Activated naive CD4-positive, alpha-beta T cell treated with anti-CD3 and anti-CD28 coated beads for 36 hours (primary cell): ENCODE measurements at places on chromosomes 1 and 21. TPM values are rescaled to one million over a fixed set of nuclear protein-coding genes. Genes with fewer than 3 reads are reported as not detected.

GRCh38 chr21:37208056-37208721 is 58.9 kb downstream of the VPS26C start:
- peak; percentile 69 for DNase-seq

DNA sequence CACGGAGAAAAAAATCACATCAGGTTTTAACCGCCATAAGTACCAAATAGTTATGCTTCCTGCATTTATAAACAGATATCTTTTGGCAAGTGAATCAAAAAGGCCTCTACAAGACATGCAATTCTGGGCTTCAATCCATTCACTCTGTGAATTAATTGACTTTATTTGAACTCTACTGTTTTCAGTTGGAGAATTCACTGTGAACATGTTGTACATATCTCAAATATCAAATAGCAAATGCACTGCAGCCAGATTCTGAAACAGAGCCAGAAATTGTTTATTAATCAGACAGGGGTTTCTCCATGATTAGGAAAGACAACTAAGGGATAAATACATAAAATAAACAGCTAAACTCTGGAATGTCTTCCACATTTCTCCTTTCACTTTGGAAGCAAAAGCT is 445.4 kb upstream of the NFIA start:
- DNase-seq = no peak

The UBL4B gene
- total RNA-seq = not detected

DNA sequence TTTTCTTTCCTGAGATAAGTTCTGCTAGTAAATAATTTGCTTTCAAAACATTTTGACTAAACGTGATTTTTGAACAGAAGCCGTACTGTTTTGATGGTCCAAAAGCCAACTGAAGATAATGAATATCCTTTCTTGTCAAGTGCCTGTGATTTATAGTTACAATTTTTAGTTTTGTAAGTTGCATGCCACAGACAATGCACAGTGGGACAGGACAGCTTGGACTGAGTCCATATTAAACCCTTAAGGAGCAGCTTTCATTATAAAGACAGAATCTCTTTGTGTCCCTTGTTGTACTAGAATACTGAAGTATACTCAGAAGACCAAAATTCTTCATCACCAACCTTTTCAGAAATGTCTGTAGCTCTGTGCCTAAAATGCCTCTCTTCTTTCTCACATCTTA is 92.2 kb downstream of the LTN1 start:
- DNase-seq = no peak

The RGS13 gene
- total RNA-seq = not detected

DNA sequence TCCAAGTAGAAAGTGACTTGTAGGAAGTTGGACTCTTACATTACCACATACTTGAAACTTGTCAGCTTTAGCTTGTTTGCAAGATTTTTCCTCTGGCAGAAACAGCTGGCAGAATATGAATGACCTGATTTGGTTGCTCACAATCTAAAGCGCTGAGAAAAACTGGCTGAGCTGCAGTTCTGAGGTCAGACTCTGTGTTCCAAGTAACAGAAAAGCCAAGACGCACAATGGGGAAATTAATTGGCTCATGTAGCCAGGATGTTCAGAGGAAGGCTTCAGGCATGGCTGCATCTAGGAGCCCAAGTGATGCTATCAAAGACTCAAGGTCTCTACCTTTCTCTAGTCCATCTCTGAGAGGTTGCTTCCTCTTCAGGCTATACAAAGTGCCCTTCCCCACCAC is 27.0 kb downstream of the ALPL start:
- DNase-seq = no peak

The SAMD11 gene
- not detected for total RNA-seq

DNA sequence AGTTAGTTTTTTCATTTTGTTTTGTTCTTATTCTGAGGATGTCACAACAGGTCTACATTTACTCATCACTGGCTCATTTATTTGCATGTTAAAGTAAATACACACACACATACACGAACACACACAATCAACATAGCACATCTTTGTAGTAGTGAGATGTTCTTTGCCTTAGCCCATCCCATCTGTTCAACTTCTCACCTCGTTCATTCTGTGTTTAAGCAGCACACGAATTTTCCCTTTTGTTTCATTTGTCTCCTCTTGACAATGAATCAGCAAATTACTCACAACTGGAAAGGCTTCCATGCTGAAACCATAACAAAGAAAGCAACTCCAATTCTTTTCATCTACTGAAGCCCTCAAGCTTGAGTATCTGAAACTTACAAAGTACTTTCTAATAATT is 133.3 kb upstream of the CHRM3 start:
- DNase-seq = no peak

GRCh38 chr1:44354268-44354839 is 703 bp downstream of the ERI3 start:
- DNase-seq = peak; percentile 12

DNA sequence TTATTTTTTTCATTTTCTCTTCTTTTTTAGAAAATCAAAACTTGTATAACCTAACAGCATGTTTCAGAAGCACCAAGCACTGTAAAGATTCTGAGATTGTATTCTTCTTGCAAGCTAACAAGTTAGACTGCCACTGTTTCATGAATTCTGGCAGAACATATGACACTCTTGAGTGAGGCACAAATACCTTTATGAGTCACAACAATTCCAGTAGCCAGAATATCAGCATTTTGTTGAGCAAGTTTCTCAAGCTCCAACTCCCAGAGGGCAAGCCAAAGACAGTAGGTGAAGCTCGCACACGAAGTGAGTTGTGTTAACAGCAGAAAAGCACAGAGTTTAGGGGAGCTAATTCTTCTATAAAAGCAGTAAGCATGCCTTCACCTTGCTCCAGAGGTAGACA is 268.8 kb upstream of the NCAM2 start:
- DNase-seq = no peak

GRCh38 chr1:52400131-52400530 is 4.1 kb downstream of the ORC1 start:
- DNase-seq = no peak

DNA sequence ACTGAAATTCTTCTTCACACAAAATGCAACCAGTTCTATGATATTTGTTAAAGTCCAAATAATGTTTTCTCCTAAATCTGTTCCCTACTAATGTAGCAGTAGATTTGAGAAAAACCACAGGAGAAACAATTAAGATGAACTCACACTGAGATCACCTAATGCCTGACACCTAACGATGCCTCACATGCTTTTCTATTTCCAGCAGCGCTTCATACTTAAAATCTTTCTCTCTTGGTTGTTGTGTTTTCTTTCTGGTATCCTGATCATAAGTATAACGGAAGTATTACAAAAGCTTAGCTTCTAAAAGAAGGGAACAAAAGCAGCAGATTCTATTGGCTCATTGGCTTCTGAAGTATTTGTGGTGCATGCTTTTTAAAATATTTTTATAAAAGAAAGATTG is 267.2 kb upstream of the SGIP1 start:
- DNase-seq = no peak

The EXTL1 gene
- not detected for total RNA-seq

The ESRRG gene
- not detected for total RNA-seq

DNA sequence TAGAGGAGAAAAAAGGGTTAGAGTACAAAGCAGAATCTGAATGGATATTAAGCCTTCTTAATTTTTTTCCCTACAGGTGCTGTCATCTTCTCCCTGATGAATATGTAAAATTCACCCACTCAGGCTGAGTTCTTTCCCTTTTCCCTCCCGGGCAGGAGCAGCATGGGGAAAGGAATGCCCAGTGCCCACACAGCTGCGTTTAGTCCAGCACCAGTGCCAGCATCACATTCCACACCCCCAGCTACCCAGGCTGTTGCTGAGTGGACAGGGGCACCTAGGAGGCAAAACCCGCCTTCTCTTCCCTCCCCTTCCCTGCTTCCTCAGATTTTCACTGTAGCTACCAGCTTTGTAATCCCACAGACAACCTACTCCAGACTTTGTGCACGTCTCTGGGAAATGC is 3.4 kb upstream of the CADM3 start:
- no peak for DNase-seq

GRCh38 chr1:63214553-63214952 is 107.8 kb upstream of the FOXD3 start:
- no peak for DNase-seq

DNA sequence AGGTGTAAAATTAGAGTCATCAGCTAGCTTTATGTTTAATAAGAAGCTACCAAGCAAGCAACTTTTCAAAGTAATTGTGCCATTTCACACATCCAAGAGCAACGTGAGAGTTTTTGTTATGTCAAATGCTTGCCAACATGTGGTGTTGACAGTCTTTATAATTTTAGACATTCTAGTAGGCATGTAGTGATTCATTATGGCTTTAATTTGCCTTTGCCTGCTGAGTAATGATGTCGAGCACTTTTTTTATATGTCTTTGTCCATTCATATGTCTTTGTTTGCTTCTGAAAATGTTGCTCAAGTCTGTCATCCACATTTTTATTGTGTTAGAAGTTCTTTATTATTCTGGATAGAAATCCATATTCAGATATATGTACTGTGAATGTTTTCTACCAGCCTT is 21.4 kb upstream of the CHIT1 start:
- DNase-seq = no peak

DNA sequence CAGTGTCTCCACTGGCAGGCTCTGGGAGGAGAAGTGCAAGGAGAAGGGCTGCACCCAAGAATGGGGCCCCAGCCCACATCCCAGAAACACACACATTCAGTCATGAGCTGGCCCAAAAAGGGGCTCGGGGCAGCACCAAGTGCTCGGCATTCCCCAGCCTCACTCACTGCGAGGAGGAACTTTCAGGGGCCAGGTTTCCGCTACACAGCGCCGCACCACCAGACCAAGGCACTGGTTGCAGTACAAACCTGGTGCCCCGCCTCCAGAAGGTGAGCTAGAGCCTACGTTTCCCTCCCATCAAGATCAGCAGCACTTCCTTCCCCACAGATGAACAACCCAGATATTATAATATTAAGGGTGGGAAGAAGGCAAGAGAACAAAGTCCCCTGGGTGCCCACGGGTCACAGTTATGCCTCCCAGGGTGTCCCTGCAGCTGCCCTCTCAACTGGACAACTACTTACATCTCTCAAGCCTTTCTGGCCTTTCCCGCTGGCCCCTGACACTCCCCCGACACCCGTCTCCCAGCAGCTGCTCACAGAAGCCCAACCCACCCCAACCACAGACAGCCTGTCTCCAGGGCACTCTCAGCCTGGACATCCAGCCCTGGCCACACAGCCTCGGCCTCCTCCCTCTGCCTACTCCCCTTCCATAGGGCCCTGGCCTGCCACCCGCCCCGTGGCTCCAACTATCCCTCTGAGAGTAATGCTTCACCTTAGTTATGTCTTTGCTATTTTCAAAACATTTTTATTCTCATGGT is 3.8 kb downstream of the PBXIP1 start:
- peak; percentile 96 for DNase-seq

- no peak for DNase-seq
Observed at GRCh38 chr1:5976726-5977493, 15.3 kb downstream of the NPHP4 start.

GRCh38 chr1:183328371-183328770 is 89.8 kb downstream of the NMNAT2 start:
- DNase-seq = no peak

The AK5 gene
- 9.1 TPM for total RNA-seq

DNA sequence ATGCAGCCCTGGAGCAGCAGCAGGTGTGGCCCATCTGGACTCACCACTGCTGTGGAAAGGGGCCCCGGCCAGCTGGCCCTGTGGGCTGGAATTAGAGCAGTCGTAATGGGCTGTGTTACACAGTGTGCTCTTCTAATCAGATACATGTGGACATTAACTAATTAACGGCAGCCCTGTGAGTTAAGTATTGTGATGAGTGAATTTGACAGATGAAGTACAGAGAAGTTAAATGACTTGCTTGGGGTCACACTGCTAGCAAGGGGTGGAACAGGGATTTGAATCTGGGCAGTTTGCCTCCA is 58.6 kb downstream of the MDM4 start:
- no peak for DNase-seq

DNA sequence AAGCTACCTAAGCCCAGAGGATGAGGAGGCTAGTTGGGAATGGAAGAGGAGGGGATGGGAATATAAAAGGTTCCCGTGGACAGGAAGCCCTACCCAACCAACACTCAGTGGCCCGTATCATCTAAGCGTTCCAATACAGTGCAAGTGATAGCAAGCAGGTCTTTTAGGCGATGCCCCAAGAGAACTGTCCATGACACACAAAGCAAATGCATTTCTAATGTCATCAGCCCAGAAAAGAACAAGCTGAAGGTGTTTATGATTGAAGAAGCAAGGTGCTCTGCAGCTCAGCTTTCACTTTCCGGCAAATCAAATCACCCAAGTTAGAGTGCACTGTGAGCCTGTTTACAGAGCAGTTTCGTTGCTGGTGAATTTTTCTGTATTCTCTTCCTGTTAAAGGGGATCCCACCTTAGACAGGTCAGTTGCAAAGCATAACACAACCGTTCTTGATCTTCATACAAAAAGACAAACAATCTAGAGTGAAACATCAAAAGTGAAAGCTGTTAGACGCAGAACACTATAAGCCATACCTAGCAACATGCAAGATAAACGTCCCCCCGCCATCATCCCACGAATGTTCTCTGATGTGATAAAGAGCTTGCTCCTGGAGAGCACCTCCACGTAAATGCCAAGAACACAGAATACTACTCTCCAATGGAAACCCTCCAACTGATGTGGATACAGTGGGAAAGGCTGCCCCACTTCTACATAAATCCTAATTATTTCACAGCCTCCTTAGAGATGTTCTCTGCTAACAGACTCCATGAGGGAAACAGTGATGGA is 54.0 kb downstream of the PGBD5 start:
- DNase-seq = no peak

GRCh38 chr1:36351227-36351977 is 28.0 kb upstream of the EVA1B start:
- no peak for DNase-seq

DNA sequence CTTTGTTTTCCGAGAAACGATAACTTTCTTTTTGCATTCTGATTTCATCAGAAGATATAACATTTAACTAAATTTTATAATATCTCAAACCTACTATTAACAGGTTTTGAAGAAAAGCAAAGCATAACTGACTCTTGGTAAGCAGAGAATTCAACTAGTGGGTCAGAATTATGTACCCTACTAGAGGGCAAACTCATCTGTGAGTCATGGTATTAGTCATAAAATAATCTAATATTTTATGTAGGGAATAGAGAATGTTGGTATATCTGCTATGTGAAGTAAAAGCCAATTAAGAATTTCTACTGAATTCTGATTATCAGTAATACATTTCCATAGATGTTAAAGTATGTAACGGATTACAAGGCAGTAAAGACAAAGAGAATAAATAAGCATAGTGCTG is 56.8 kb downstream of the USP1 start:
- DNase-seq = no peak

- DNase-seq = peak; percentile 11
Observed at GRCh38 chr1:51534447-51534846, 15.4 kb upstream of the EPS15 start.

- peak; percentile 45 for DNase-seq
Observed at GRCh38 chr1:156281693-156282478, 739 bp downstream of the SMG5 start.

The PGLYRP4 gene
- not detected for total RNA-seq

The ANKRD35 gene
- total RNA-seq = 0.20 TPM

DNA sequence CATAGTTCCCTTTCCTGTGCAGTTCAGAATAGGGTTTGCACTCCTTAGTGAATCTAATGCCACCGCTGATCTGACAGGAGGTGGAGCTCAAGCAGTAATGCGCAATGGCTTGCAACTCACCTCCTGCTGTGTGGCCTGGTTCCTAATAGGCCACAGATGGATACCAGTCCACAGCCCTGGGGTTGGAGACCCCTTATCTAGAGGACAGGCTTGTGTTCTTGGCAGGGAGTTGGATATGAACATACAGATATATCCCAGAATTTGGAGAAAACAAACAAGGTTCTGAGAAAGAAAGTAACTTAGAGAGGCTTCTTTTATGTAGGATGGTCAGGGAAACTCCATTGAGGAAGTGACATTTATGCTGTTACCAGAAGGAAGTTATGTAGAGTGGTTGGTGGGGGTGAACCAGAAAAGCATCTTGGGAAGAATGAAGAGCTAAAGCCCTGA is 5.1 kb upstream of the PTPRC start:
- DNase-seq = peak; percentile 33

The NDUFV3 gene
- 12.5 TPM for total RNA-seq

The TEX38 gene
- not detected for total RNA-seq
